ENCODE measurements at places on chromosomes 2 and 18.

DNA sequence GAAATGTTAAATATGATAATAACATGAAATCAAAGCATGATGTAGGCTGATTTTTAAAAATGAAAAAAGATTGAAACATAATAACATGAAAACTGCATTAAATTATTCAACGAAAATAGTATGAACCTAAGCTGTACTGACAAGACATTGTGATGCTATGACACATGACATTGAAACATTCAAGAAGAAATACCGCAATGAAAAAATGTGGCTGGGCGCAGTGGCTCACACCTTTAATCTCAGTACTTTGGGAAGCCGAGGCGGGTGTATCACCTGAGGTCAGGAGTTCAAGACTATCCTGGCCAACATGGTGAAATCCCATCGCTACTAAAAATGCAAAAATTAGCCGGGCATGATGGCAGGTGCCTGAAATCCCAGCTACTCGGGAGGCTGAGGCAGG is 14.6 kb downstream of the CXCR1 start:
- no peak for DNase-seq

GRCh38 chr2:109451671-109452070 is 162.1 kb downstream of the SEPTIN10 start:
- DNase-seq, result no peak

DNA sequence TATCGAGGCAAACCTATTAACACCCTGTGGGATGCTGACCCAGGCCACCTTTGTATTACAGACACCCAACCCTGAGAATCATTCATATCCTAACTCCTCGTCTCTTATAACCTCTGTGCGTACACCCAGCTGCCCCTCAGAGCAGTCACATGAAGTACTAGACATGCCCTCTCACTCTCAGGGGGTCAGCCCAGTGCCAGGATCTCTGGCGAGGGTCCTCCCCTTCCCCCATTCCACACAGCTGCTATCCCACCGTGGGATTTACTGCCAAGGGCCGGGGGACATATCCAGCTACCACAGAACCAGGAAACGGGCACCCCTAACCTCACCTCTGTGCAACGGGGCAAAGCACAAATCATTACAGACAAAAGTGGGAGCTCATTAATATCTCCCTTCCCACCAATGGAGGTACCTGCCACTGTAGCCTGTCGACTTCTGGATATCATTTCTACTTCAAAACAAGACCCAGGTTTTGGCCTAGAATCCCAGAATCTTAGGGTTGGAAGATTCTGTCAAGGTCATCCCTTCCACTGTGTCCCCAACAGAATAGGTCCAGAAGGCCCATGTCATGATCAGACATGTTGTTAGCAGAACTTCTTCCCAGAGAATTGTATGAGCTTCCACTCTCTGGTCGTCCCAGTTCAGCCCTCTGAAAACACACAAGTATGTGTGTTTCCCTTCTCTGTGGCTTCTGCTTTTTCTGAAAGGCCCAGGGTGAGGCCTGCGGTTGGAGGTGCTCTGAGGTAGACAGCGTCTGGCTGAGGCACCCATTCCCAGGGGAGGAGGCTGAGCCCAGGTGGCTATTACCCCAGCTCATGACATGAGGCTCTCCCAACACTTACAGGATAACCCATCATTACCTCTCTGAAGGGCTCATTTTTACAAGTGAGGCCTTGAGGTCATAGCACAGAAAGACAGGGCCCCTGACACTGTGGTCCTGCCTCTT is 1.7 kb downstream of the TMBIM1 start:
- no peak for DNase-seq

DNA sequence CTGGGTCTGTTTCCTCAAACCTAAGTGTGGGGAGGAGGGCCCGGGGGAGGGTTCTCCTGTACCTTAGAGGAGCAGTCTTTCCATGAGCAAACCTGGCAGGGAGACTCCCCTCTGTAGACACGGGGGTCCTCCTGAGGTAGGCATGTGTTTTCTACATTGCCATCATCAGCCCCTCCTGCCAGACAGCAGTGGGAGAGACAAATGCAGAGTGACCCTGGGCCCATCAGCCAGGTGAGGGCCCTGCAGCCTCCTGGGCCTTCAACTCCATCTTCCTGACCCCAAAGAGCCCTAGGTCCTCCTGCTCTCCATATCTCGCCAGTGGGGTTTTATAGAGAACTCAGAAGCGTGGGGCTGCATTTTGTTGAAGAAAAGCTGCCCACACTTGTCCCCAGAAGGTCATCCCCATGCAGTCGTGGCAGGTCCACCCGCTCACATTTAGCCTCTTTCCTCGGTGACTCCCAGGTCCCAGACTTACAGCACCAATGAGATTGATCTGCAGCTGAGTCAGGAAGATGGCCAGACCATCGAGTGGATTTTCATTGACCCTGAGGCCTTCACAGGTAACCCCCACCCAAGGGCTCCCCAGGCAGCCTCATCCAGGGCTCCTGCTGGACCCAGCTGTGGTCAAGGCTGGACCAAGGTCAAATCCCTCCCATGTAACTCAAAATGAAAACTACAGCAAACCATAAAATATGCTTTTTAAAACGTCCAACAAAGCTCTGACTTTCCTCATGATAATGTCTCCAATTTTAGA is 2.6 kb downstream of the CHRNG start:
- no peak for DNase-seq

DNA sequence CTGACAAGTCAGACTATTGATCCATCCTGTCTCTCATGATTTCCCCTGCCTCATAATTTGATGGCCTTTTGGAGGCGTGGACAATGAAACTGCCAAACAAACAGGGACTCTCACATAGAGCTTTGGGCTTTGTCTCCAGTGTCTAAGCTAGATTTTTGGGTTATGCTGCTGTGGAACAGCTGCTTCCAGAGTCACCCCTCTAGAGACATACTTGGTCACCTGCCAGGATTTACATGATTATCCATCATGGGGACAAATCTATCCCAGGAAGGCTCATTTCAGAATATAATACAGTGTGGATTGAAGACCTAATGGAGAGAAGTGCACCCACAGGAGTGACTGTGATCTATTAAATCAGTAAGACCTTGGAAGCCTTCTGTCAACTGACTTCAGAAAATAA is 159.6 kb downstream of the SLC8A1 start:
- no peak for DNase-seq

GRCh38 chr2:66869076-66869475 is 434.2 kb downstream of the MEIS1 start:
- peak; percentile 79 for DNase-seq

- no peak for DNase-seq
Observed at GRCh38 chr18:7958897-7959146, 391.7 kb downstream of the PTPRM start.

DNA sequence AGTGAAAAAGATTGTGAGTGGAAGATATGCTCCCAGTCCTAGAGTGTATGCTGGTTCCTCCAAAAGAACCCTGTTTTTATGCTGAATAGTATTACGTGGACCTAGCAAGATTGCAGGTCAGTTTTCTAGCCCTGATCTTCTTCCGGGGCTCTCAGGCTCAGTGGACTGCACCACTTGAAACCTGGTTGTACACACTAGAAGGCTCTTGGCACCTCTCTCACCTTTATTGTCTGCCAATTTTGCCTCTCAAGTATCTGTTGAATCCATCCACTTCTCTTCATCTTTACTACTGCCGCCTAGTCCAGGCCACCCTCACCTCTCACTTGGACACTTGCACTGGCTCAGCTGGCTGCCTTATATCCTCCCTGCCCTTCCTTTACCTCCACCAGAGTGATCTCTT is 16.8 kb downstream of the TTC39C start:
- DNase-seq, result no peak

DNA sequence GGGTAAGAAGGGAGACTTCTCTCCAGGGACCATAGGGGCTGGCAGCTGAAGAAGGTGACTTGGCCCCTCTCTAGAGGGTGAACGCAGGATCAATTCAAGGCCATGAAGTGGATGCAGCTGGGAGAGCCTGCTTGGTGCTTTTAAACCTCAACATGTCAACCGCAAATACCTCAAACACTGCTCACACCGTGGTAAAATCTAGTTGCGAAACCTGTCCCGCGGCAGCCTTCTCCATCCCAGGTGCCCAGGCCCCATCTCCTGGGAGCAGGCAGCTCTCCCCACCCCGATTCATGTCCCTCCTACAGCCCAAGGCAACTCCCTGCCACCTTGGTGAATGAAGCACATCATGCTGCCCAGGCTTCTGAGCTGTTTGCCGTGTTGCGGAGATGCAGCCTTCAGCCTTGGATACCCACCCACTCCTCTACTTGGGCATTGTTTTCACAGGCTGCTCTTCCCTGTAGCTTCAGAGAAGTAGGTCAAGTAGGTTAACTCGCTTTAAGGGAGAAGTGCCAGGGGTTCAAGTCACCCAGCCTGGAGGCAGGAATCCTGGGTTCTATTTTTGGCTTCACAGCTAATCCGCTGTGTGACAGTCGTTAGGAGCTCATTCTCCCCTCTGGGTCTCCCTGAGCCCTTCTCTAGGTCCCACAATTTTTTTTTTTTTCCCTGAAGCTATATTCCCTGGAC is 6.2 kb upstream of the EFR3B start:
- no peak for DNase-seq

- DNase-seq, result no peak
Observed at GRCh38 chr2:55883829-55884228, 39.8 kb downstream of the EFEMP1 start.

- peak; percentile 40 for DNase-seq
Observed at GRCh38 chr2:206275312-206276055, 1.0 kb downstream of the ZDBF2 start.

DNA sequence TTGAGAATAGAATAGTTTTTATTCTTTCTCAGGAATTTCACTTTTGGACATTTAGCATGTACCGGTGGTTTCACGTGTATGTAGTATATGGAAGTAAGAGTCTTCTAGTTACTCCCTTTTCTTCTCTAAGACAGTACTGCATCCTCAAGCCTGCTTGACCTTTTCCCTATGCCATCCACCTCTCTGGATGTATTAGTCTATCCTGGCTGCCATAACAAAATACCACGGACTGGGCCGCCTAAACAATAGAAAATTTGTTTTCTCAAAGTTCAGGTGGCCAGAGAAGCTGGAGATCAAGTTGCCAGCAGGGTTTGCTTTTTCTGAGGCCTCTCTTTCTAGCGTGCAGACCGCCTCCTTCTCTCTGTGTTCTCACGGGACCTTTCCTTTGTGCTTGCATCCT is 1.3 kb upstream of the CMPK2 start:
- DNase-seq, result no peak

- peak; percentile 69 for DNase-seq
Observed at GRCh38 chr18:74506448-74507084, 10.4 kb downstream of the CNDP2 start.

DNA sequence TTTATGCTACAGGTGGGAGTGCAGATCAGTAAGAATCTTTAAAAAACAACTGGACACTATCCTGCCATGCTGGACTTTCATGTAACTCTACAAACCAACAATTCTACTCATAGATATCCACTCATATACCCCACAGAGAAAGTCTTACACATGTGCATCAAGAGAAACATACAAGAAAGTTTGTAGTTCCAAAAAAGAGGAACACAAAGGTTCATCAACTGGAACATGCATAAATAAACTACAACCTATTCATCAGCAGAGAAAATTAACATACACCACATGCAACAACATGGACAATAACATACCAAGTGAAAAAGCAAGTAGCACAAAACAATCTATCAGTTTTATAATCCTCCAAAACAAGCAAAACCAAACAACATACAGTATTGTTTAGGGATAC is 17.0 kb downstream of the TCF4 start:
- no peak for DNase-seq

- DNase-seq, result no peak
Observed at GRCh38 chr2:62369541-62370202, 136.3 kb downstream of the TMEM17 start.

DNA sequence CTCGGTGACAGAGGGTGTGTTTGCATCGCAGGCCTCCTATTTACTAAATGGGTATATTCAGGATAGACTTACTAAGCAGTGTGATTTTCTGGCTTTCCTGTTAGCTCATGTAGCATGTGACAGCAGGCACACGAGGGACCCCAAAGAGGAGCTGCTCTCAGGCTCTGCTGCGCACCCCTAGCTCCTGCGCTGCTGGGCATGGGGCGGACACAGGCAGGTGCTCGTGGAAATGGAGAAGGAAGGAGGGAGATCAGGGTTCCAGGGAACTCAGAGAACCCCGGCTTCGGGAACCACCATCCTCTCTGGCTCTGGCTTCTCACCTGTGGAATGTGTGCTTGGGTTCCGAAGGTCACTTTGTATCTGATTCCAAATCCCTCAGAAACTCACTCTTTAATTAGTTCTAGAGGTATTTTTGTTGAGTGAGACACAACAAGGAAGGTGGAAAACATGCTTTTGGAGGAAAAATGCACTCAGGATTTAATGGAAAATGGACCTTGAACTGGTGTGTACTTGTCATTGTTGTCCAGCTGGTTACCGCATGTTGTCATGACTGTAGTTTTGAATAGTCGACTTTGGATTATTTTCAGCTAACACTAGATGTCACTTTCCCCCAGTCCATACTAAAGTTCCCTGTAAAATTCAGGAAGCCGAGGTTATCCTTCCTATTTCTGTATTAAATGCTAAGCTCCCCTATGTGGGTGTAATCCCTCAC is 3.5 kb downstream of the SNTG2 start:
- peak; percentile 24 for DNase-seq

DNA sequence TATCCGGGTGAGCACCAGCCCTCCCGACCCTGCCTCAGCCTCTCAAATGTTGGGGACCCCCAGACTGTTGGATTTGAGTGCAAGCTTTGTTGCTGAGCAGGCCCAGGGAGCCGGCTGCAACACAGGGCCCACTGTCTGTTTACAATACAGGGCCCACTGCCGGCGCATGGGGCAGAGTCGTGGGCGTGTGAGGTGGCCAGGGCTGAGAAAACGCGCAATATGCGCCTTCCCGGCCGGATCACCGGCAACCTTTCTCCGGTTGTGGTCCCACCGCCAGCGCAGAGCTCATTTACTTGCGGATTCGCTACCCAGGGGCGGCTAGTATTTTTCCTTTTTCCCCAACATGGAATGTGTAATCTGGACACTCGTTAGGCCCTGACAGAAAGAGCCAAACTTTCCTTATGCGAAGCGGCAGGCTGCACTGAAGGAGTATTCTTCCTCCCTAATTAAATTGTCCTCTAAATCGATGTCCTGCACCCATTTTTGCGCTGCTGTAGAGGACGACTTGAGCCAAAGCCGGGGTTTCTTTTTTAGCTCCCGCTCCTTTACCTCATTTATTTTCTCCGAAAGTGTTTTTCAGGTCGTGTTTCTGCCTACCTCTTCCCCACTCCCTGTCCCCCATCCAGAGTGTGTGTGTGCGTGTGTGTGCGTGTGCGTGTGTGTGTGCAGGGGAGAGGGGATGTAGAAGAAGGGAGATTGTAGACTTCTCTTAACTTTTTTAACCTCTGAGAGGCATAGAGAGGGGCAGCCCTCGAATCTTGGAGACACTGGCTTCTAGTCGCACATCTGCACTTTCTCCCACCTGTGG is 2.7 kb downstream of the OTX1 start:
- DNase-seq, result no peak
